ENCODE measurements at places on chromosomes 12 and 14.

DNA sequence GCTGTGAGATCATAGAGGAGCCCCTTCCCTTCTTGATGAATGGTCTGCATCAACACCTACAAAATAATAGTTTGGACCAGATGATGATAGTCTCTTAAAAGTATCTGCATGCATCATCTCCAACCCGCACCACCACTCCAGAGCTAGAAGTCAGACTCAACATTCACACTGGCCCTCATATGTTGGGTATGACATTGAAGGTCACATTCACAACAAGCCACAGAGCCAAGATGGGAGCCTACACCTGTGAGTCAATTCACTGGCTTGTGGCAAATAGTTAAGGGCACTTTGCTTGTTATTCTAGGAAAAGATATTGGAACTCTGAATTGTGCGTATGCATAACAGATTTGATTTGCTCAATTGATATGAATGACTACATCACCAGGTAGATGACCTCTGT, 1197.9 kb downstream of the VRK1 start:
- no peak for DNase-seq

DNA sequence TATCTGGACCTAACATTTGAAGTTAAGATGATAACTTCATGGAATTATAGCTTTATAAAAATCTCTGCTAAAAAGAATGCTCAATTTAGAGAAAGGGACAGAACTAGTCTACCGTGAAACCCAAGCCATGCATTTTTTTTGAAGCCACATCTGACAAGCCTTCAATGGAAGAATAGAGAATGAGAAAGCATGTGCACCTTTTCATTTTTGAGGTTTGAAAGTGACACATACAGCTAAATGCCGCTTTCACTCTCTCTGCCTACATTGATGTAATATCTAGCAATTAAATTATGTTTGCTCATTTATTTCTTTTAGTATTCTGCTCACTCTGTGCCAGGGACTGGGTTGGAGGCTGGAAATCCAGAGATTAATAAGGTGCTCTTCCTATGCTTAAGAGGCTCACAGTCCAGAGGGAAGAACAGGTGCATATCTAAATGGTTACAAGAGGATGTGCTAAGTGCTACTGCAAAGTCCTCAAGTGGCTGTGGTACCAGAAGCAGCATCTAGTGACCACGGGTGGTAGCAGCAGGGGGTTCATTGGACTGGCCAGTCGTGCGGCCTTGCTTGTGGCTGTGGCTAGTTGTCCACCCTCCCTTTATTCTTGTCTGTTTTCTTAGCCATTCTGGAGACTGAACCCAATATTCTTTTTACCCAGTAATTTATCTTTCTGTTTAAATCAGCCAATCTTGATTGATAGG, 60.4 kb downstream of the PPP1R36 start:
- no peak for DNase-seq

DNA sequence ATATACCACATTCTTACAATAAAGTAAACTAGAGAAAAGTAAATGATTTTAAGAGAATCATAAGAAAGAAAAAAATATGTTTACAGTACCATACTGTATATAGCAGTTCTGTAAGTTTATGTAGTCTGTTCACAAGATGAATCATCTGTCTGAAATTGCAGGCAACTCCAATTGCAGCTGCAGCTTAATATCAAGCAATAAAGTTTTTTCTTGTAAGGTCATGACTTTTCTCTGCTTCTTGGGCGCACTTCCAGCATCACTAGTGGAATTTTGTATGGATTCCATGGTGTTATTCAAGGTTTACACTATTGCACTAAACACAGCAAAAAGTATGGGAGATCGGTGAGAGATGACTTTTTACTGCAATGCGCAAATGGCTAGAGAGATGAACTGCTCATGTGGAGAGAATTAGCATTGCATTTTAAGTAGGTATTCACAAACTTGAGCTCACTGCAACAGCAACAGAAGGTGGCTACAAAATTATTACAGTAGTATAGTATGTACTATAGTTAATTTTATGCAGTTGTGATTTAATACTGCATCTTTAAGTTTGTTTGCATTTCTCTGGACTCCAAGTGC, 445.4 kb upstream of the OR4E1 start:
- DNase-seq, result no peak

- DNase-seq, result no peak
Measured at GRCh38 chr12:69329669-69330428, 18.3 kb upstream of the LYZ start.

DNA sequence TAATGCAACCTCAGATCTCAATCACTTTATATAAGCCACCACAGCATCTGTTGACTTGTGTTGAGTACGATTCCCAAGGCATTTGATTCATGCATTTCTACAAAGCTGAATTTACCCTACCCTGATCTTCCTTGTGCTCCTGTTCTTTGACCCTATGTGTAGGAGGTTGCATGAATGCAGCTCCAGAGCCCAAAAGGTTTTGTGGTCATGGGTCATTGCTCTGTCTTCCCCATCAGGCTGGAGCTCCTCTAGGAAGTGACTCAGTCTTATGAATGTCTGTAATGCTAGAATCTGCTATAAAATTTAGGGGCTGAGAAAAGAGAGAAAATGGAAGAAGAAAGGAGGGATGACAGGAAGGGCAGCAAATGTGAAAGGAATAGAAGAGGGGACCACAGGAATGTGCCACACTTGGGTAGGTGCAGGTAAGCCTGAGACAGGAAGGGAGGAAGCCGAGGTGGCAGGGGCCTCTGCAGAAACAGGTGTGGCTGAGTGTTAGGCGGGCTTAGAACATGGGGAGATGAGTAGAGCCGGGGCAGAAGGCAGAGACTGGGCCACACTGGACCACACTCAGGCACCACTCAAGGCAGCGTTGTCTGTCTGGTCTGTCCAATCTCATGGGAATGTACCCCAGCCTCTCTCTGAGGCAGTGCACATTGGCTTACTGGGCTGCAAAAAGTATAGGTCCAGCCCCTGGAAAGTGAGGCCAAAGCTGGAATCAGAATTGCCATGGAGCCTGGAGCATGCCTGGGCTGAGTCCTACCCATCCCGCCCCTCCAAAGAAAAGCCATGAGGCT, 334.1 kb downstream of the BCL11B start:
- DNase-seq, result no peak

- no peak for DNase-seq
Measured at GRCh38 chr14:73217411-73217810, 19.9 kb upstream of the PAPLN start.

- DNase-seq, result no peak
Measured at GRCh38 chr12:58051378-58051777, 110.0 kb downstream of the ATP23 start.

GRCh38 chr12:8099235-8099634, 17.2 kb downstream of the NECAP1 start:
- no peak for DNase-seq

- DNase-seq, result no peak
Measured at GRCh38 chr14:89466484-89466883, 49.5 kb upstream of the FOXN3 start.

DNA sequence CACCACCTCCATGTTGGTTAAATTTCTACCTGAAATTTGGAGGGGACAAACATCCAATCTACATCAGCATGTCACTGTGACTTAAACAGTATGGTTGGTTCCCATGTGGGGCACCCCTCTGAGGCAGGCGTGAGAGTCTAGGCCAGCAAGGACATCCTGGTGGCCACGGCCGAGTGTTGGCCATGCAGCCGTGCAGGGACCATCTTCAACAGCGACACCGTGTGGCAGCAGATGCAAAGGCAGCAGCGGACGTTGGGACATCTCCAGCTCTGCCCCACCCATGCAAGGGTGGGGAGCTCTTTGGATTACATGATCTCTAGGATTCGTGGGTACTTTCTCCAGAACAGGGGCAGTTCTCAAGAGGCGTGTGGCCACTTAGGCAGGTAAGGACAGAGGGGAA, 49.8 kb downstream of the NOC4L start:
- no peak for DNase-seq

DNA sequence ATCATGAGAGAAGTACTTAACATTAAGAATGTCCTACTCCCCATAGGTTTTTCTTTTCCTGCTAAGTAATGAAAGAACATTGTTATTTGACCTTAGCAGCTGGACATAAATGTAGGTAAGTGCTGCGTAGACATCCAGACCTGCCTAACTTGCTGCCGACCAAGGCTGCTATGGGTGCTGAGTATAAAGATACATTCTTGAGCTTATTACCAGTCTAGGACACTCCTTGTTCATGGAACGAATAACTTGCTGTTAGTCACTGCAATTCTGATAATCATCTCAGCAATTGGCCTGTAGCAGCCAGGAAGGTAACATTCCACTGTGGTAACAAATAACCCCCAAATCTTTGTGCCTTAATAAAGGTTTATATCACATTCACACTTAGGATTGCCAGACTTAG, 478.1 kb downstream of the VRK1 start:
- no peak for DNase-seq

DNA sequence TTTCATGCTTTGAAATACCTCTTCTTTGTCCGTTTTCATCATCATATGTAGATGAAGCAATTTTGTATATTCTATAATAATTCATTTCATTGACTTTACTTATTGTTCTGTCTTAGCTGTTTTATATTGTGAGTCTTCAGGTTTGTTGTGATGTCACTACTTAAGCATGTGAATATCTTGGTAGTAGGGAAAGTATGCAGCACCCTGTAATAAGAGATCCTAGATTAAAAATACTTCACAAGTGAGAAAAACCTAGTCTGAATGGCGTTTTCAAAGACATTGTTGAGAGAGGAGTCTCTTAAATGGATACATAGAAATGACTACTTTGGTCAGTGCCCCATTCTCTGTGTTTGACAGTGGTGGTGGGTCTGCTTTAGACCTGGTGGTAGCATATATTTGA, 61.4 kb downstream of the SLC16A7 start:
- DNase-seq, result no peak
